ENCODE measurements at places on chromosomes 5 and 9.

- no peaks in the 10 kb centered on the region for H3K27me3 ChIP-seq
- H3K36me3 ChIP-seq, result peaks cover 18% of the 10 kb centered on the region
- H3K4me3 ChIP-seq, result no peak overlapping the region
- peaks cover 17% of the 10 kb centered on the region for H3K4me1 ChIP-seq
Observed at GRCh38 chr9:120402741-120403542, 177.0 kb downstream of the CDK5RAP2 start.

DNA sequence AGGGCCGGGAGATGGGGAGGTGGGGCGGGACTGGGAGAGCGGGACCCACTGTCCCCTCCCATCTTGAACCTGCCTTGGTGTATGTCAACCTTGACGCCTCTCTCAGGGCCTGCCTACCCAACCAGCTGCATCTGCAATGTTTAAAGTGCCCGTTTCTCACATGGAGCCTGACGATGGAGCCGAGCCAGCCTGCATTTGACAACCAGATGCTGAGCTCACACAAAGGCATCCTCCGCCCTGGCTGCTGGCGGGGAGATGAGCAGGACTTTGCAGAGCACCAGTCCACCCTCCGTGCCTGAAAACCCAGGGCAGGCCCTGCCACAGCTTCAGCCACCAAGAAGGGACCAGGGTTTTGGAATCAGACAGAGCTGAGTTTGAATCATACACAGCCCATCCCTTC lies 141.1 kb upstream of the SMIM23 start:
- H3K27me3 ChIP-seq, result peaks cover 13% of the 10 kb centered on the region
- DNase-seq, result no peak
- H3K4me3 ChIP-seq, result no peak overlapping the region
- no peaks in the 10 kb centered on the region for H3K36me3 ChIP-seq
- no peak overlapping the region for H3K27ac ChIP-seq

DNA sequence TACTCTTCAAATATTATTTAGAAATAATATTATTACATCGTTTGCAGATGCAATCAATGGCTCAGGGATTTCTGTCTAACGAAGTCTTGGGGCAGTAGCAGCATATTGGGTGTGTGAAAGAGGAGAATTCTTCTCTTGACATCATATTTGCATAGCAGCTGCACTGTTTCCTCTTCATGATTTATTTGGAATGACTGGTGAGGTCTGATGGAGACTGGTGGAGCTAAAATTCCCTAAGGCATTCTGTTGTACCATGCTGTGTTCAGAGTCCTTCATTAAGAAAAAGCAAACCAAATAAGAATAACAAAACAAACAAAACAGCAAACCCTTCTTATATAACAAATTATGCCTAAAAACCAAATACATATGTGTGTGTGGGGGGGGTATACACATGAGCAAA lies 177.6 kb downstream of the DIRAS2 start:
- peaks cover 5% of the 10 kb centered on the region for H3K27me3 ChIP-seq
- H3K27ac ChIP-seq, result no peak overlapping the region
- no peaks in the 10 kb centered on the region for H3K36me3 ChIP-seq
- no peaks in the 10 kb centered on the region for H3K4me1 ChIP-seq
- no peak overlapping the region for H3K4me3 ChIP-seq
- DNase-seq, result no peak

DNA sequence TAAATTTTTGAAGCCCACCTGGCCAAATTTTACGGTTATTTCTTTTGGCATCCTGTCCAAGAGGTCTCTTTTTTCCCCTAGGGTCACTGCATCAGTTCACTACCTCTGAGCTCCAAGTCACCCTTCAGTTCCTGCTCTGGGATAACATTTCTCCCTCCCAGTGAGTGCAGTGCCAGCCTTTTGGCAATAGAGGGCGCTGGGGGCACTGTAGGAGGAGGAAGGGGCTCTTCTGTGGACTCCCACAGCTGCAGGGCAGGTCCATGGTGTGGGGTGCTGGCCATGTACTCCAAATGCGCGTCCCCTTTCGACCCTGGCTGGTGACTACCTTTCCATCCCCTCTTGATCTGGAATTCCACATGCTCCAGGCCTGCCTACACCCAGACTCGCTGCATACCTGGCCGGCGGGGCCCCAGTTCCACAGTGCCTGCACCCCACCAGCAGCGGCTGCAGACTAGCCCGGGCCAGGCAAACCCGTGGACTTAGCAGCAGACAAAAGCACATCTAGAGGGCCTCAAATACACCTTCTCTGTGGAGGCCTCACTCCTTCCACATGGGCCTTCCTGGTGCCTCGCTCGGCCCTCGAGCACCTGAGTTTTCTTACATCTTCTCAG lies 20.3 kb upstream of the NINJ1 start:
- no peak overlapping the region for H3K4me3 ChIP-seq
- no peaks in the 10 kb centered on the region for H3K27me3 ChIP-seq

GRCh38 chr9:70136632-70137031 lies 93.0 kb downstream of the MAMDC2 start:
- H3K36me3 ChIP-seq, result no peaks in the 10 kb centered on the region
- H3K27ac ChIP-seq, result no peak overlapping the region
- H3K27me3 ChIP-seq, result peaks cover 27% of the 10 kb centered on the region
- H3K4me1 ChIP-seq, result no peaks in the 10 kb centered on the region

DNA sequence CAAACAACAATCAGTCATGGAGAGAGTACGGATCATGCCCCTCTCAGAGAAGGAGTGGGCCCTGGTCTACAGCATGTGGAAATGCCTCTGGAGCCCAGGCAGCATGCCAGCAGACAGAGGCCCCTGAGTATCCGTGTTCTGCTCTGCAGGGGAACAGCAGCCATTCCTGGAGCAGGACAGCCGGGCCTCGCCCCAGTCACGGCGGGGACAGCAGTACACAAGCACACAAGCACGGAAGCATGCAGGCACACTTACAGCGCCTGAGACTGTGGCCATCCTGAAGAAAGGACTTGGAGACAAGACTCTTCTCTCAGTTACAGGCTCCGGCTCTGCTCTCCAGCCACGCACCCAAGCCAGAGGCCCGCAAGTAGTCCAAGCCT lies 102.6 kb upstream of the ALDH1B1 start:
- H3K27ac ChIP-seq, result no peak overlapping the region
- DNase-seq, result no peak
- no peak overlapping the region for H3K4me3 ChIP-seq
- H3K27me3 ChIP-seq, result no peaks in the 10 kb centered on the region

DNA sequence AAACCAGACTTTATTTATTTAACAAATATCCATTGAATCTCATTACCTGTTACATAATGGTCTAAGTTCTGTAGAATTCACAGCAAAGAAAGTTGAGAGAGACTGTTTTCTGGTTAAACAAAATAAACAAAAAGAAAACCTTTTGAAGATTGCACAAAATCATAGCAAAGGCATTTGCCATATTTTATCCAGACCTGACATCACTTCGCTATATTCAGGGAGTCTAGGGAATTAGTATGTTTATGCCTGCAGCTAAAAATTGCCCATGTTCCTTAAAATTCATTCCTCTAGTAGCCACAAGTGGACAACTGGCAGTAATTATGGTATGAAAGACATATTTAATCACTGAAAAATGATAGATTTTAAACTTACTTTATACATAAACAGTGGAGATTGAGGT lies 577.0 kb upstream of the DAB2 start:
- H3K36me3 ChIP-seq, result no peaks in the 10 kb centered on the region
- H3K4me3 ChIP-seq, result no peak overlapping the region
- DNase-seq, result no peak
- no peak overlapping the region for H3K27ac ChIP-seq

DNA sequence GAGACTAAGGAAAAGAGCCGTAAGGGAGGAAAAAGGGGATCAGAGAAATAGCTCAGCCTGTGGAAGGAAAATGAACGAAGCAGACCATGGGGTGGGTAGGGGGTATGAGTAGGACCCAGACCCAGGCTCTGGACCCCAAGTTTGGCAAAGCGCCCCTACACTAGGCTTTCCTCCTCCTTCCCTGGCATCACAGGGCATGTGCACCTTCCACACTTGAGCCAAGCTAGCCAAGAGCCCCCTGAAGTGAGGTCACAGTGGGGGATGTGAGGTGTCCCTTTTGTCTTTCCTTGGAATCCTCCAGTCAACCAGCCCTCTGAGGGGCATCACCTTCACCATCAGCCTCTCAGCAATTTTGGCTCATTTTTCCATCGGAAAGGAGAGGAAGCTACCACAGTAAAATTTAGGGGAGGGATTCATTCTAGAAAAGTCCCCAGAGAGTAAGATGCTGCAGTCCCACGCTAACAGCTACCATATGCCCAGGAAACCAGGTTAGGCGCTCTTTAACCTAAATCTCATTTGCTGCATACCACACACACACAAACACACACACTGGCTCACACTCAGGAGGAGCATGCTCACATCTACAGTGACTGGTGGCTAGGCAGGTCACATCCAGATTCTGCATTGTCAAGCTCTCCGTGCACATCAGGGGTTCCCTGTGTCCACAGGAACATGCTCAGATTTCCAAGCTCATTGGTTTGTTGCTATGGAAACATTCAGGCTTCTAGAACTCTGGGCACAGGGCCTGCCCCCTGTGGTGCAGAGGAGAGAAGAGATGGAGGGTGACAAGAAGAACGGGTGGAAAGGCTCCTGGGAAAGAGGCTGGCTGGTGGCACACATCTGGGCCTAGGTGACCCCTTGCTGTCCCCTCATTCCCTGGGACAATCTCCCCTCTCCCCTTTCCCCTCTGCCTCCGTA lies 9.9 kb downstream of the REEP2 start:
- peaks cover 7% of the 10 kb centered on the region for H3K4me1 ChIP-seq
- H3K36me3 ChIP-seq, result no peaks in the 10 kb centered on the region
- no peak overlapping the region for H3K4me3 ChIP-seq
- no peak overlapping the region for H3K27ac ChIP-seq
- no peaks in the 10 kb centered on the region for H3K27me3 ChIP-seq

DNA sequence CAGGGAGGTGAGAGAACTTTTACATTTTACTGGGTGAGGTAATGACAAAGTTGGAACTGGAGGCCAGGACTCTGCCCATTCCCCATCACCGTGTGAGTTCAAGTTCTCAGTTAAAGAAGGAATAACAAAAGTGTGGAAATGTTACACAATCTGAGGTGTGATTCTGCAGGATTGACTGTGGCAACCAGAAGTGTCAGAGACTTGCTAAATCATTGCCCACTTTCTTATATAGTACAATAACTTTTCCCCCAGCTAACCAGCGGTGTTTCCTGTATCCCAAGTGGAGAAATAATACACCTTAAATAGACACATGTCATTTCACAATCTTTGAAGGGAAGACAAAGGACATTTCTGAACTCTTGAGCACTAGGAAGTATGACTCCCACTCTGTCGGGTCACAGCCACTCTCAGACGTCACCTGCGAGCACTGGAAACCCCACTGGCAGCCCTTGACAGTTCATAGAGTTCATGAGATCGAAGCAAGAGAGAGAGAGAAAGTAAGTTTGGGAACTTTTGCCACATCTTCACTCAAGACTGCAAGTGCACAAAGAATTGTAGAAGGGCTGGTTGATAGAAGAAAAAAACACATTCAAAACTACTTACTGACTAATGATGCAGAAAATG lies 28.4 kb downstream of the PAX5 start:
- H3K27ac ChIP-seq, result no peak overlapping the region
- H3K36me3 ChIP-seq, result no peaks in the 10 kb centered on the region
- H3K4me3 ChIP-seq, result no peak overlapping the region
- H3K27me3 ChIP-seq, result peaks cover 56% of the 10 kb centered on the region
- H3K4me1 ChIP-seq, result no peaks in the 10 kb centered on the region
- DNase-seq, result no peak

DNA sequence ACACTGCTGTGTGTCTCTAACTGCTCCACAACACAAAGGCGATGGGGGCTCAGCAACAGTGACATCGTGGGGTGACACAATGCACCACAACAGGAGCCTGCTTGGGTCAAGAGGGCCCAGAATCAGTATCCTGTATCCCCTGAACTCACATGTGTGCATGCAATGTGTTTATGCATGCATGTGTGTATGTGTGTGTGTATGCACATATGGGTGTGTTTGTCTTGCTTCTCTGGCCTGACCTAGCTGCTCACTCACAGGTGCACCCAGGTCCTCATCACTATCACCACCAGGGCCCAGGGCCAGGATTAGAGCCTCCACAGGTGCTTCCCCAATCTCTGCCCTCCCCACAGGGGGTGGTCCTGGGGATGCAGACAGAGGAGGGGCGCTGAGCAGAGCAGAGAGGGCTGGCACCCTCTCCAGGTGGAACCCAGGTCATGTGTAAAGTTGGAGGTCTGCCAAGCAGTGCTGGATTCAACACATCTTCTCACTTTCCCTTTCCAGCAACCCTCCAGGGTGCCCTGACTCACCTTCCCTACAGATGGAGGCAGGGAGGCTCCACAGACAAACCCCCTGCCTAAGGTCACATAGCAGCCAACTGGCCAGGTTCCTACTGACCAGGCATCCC lies 18.1 kb upstream of the ZNF484 start:
- no peak overlapping the region for H3K4me3 ChIP-seq
- no peak for DNase-seq
- H3K36me3 ChIP-seq, result no peaks in the 10 kb centered on the region
- peaks cover 6% of the 10 kb centered on the region for H3K4me1 ChIP-seq
- H3K27me3 ChIP-seq, result no peaks in the 10 kb centered on the region
- H3K27ac ChIP-seq, result no peak overlapping the region

GRCh38 chr9:73347720-73348119 lies 196.1 kb downstream of the ANXA1 start:
- H3K27me3 ChIP-seq, result no peaks in the 10 kb centered on the region
- no peak overlapping the region for H3K4me3 ChIP-seq
- no peaks in the 10 kb centered on the region for H3K4me1 ChIP-seq
- no peaks in the 10 kb centered on the region for H3K36me3 ChIP-seq

DNA sequence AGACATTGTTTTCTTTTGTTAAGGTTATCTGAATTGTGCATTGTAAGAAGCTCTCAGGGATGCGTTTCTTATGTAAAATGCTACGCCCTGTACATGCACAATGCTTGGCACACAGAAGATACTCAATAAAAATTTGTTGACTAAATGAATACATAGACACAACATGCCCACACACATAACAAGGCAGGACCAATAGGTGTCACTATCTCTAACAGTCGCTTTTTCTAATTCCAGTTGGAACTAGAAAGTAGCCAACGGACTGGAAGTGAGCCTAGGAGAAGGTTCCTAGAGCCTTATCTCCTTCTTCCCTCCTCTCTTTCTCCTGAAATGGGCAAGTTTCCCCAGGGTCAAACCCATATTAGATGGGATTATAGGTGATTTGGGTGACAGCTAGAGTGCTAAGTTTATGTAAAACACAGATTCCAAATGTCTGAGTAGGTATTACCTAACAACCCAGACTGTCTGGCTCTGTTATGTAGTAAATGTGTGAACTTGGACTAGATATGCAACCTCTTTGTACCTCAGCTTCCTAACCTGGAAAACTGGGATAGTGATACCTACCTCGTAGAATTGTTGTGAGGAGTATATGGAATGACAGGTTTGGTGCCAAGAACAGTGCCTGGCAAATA lies 603.0 kb downstream of the RAB3C start:
- no peak overlapping the region for H3K27ac ChIP-seq
- DNase-seq, result no peak
- H3K36me3 ChIP-seq, result no peaks in the 10 kb centered on the region
- no peak overlapping the region for H3K4me3 ChIP-seq

All from activated T-cell treated with anti-CD3 and anti-CD28 coated beads, Interleukin-2, amount 50 U/mL, for 72 hours (primary cell).